ENCODE measurements at places on chromosomes 7 and 10.

DNA sequence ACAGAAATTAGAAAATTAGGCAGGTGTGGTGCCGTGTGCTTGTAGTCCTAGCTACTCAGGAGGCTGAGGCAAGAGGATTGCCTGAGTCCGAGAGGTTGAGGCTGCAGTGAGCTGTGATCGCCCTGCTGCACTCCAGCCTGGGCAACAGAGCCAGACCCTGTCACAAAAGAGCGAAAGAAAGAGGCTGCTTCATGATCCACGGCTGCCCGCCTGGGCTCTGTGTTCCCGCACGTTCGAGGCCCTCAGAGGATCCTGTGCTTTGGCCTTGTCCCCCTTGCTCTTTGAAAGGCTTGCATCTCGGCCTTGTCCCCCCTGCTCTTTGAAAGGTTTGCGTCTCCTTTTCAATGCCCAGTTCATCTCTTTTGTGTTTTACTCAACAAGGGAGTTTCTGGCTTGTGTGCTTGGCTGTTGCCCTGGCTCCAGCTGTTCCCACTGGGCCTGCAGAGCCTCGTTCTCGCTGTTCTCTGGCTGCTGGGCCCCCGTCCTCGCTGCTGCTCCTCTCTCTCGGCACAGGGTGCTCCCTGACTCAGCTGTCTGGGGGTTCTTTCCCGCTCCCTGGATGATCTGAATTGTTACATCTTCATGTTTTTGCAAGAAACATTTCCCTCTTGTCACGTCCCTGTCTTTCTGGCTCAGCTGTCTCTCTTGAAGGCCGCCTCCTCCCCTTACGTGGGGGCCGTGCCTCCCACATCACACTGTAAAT lies 45.1 kb upstream of the INPP5A start:
- no peak for DNase-seq

- DNase-seq = peak; percentile 34
These were observed 96.4 kb upstream of the AOAH start for GRCh38 chr7:36820527-36821170.

- DNase-seq = no peak
These were observed 59.6 kb downstream of the PTPRN2 start for GRCh38 chr7:158527915-158528502.

GRCh38 chr10:15744217-15744865 lies 24.6 kb upstream of the ITGA8 start:
- peak; percentile 41 for DNase-seq

DNA sequence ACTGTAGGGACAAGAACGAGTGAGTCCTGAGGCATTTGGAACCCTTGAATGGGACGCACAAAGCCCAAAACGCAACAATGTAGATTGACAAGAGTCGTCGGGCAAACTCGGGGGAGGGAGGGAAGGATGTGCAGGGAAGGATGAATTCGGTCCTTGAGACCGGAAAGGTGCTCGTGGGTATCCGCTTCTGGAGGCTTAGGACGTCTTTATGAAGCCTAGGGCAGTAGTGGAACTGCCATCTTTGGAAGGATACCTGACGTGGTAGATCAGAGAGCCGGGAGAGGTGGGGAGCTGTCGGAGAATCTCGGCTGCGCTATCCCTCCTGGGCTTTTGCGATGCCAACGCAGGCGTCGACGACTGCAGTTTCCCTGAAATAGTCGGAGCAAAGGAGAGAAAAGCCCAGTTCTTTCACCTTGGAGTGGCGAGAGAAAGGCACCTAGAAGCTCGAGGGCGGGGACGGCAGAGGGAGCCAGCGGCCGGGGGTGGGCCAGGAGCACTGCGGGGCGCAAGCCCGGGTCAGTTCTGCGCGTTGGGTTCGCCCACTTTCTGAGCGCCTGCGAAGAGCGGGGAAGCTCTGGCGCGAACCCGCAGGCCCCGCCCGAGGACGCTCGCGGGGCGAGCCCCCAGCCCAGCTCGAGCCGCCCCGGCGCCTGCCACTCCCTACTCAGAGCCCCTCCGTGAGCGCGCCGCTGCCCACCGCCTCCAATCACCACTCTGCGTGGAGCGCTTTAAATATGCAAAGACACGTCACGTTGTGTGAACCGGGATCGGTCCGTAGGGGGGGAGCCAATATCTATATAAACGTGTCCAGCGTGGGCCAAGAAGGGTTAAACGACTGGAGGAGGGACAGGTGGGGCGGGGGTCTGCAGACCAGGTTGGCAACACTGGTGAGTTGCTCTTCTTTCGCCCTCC lies at the start of gene CYP26C1:
TSS of gene CYP26C1 (plus strand) at position 824 of the 912 bp plus-strand sequence. CDS start 466 bp downstream, outside the sequence.
- no peak for DNase-seq

- DNase-seq = no peak
These were observed 20.3 kb upstream of the DNA2 start for GRCh38 chr10:68492118-68492517.

DNA sequence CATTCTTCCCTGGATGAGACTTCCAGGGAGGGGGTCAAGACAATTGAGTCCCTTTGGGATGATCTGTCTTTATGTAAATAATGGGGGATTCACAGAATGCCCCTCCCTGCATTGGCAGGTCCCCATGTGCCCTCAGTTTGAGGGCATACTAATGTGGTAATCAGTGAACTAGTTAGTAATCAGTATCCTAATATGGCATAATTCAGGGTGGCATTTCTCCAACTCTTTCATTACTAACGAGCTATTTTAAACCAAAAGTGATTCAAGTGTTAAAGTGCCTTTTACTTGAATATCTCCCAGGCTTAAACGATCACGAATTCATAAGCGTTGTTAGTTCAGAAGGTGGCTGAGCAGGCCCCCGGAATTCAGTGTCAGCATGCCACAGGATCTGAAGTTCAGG lies 1.6 kb upstream of the DNAJB6 start:
- no peak for DNase-seq

DNA sequence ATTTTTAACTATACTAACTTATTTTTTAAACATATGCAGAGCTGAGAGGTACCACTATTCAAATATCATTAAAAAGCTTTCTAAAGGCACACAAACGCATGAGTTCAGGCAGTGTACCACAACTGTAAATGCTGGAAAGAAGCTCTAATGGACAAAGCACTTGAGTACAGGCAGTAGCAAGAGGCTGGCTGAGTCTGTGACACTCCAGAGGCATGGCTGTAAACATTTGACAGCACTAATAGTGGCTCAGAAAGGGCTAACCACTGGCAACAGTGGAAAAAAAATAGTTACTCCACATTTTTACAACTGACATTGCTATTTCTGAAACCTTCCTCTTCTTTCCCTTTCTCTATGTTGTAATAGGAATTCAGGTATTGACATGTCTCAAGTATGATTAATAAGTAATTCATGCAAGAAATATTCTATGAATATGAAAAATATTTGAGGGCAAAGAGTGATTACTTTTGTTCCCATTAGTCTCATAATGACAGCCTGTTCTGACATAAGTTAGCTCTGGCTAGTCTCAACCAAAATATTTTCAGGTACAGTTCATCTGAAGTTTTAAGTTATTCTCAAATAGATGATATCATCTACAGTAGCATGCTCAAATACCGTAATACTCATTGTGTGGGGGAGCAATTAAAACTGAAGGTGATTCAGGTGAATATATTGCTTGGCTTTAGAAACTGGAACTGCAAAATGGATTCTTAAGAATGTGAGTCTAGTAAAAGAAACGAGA lies 324.0 kb upstream of the POT1 start:
- DNase-seq = peak; percentile 34

DNA sequence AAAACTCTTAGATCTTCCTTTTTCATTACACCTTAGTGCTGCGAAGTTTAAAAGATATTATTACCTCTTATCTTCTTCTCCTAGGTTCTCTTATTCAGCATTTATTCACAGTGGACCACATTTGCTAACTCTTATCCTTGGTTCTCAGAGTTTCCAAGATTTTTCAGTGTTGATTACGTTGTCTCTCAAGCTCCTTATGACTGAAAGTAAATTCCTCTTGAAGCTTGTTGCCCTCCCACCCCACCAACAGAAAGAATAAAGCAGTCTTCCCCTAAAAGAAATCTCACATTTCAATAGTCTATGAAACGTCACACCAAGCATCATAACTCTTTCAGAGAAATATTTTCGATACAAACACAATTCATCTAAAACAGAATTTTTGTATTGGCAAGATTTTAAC lies 362.5 kb downstream of the MAGI2 start:
- no peak for DNase-seq

GRCh38 chr10:114311023-114311422 lies 72.0 kb downstream of the VWA2 start:
- DNase-seq = no peak

DNA sequence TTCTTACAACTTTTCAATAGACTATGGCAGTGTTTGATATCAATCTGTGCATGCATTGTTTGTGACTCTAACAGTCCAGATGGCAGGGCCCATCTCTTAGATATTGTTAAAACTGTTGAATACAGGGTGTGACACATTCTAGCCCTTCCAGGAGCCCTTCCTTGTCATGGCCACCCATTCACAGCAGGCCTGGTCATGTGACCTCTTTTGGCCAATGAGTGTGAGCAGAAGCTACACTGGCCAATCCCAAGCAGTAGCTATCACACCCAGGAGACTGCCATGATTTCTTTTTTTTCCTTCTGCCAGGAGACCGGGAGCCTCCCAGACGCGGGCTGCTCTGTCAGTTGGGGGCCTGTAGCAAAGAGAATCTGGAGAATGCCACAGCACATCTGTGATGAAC lies 655.4 kb upstream of the MKI67 start:
- no peak for DNase-seq

DNA sequence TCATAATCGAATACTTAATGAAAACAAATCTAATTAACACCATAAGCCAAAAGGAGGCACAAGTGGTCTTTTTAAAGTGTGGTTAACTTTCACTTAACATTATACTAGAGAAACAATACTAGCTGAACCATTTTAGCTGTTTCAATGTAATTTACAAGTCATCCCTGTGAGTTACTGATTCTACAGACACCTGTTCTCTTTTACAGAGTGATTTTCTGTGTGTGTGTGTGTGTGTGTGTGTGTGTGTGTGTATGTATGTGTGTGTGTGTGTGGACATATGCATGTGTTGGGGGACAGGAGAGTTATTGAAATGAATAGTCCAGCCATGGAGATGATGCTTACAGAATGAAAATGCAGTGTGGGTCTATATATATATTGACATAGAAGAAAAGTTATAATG lies 200.2 kb downstream of the DNAJC1 start:
- DNase-seq = no peak

GRCh38 chr7:113819474-113819873 lies 99.3 kb downstream of the PPP1R3A start:
- DNase-seq = no peak

GRCh38 chr10:17059197-17059688 lies 70.4 kb downstream of the CUBN start:
- DNase-seq = peak; percentile 100

- DNase-seq = no peak
These were observed 49.0 kb upstream of the GRID1 start for GRCh38 chr10:86415583-86415982.

Measured in fibroblast of upper back skin (primary cell).